Posterior vena cava (tissue), 2 donors: ENCODE measurements at places on chromosomes 3 and 15. TPM values are rescaled to one million over a fixed set of nuclear protein-coding genes. Genes with fewer than 3 reads are reported as not detected.

Gene ACTRT3
- total RNA-seq, result 2.2 TPM

GRCh38 chr3:21722301-21722700, 28.7 kb downstream of the ZNF385D start:
- DNase-seq, result no peak

DNA sequence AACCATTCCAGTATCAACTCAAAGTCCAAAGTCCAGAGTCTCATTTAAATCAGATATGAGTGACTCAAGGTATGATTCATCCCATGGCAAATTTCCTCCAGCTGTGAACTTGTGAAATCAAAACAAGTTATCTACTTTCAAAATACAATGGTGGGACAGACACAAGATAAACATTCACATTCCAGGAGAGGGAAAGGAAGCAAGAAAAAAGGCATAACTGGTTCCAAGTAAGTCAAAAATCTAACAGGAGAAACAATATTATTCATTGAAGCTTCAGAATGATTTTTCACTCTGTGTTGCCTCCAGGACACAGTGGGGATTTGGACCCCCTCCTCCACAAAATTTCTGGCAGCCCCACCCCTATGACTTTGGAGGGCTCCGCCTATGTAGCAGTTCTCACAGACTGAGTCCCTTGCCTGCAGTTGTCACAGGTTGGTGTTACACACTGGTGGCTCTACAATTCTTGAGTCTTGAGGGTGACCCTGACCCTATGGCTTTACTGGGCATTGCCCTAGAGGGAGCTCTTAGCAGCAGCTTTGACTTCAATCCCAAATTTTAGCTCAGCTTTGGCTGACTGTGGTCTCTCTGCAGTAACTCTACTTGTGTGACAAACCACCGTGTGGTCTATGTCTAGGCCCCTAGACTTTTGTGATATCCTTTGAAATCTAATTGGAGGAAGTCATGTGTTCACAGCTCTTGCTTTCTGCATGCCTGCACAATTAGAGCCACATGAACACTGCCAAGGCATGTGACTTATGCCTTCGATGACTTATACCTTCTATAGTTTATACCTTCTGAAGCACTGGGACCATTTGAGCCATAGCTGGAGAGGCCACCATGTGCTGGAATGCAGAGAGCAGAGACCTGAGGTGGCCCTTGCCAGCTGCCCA, 644.2 kb downstream of the GRM7 start:
- DNase-seq, result no peak

GRCh38 chr3:193873426-193874201, 262.3 kb upstream of the HES1 start:
- no peak for DNase-seq

GRCh38 chr3:101973163-101973505, 123.8 kb downstream of the NFKBIZ start:
- no peak for DNase-seq

Gene LRRC31
- total RNA-seq, result not detected

- no peak for DNase-seq
Observed at GRCh38 chr15:59562448-59563186, 49.0 kb upstream of the GCNT3 start.

GRCh38 chr3:140863580-140864009, 78.0 kb upstream of the SLC25A36 start:
- no peak for DNase-seq

Gene SLC51A
- not detected for total RNA-seq

DNA sequence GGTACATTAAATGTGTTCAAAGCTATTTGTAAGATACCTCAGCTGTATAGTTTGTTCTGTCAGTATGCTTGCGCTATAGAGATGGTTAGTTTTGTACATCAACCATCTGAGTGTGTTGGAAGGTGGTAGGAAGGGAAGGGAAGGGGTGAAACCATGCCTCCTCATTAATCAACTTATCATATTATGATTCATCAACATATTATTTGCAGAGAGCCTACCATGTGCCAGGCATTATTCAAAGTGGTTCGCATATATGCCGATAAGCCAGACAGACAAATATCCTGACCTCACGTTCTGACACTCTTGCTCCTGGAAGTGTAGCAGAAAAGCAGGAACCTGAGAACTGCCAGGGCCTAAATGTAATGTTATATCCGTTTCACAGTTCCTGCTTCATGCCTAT, 248.1 kb upstream of the NR2E3 start:
- no peak for DNase-seq

DNA sequence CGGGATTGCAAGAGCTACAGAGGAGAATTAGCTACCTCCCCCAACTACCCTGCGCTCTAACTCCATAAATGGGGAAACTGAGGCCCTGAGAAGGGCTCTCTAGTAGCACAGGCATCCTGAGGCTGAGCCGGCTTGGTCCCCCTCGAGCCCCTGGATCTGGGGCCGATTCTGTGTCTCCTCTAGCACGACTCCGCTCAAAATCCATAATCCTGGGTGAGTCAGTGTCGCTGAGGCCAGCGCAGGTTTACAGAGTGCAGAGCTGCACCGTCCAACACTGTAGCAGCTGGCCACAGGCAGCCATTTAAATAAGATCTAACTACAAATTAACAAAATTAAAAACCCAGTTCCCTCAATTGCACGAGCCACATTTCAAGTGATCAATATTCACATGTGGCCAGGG, 10.8 kb downstream of the GATA2 start:
- no peak for DNase-seq

GRCh38 chr3:170338690-170339340, 18.7 kb upstream of the SKIL start:
- DNase-seq, result no peak

DNA sequence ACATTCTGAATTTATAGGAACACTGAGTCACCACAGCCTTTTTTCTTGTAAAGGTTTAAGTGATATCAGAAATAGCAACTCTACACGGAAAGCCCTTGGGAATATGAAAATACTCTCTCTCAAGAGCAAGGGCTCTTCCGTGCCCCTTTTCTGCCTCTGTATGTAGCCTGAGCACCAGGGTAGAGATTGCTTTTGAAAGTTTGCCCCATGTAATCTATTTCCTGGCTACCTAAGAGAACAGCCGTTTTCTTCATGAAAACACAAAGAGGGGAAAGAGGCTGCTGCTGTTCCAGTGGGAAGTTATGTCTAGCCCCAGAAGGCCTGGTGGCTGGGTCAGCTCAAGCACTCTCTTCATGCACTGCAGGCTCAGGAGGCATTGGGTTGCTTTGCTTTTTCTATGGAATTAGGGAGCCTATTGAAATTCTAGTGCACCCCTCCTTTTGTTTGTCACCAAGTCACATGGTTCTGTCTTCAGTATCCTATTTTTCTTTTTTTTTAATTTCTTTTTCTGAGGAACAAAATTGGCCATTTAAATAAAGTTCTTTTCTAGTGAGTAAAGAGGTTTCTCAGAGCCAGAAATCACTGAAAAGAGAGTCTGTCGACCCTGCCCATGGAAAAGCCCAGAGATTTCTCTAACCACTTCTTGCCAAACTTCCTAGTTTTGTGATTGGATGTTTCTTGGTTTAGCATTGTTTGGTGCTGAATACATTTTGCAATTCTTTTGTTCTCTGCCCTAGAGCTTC, 39.5 kb downstream of the TIGIT start:
- DNase-seq, result no peak

GRCh38 chr3:9682096-9682495, 21.5 kb upstream of the CPNE9 start:
- peak; percentile 26 for DNase-seq

Gene PPARG
- 11.2 TPM for total RNA-seq

- no peak for DNase-seq
Observed at GRCh38 chr3:64053581-64053980, 30.3 kb upstream of the PSMD6 start.

Gene SCAMP2
- total RNA-seq, result 65.1 TPM

DNA sequence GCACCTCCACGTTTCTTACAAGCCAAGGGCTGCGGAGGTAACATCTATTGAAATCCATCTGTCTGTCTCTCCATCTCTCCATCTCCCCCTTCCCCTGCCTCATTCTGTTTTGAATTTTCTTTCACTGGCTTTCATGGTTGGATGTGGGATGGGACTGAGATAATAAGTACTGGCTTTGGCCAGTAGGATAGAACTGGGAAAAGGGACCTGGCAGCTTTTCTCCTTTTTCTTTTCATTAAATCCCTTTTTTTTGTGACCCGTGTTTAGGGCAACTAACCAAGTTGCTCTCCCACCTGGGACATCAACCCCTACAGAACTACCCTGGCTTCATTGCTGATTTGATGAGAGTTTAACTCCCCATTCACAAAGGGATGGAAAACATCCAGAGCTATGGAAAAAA, 66.8 kb upstream of the ADAMTSL3 start:
- DNase-seq, result no peak

DNA sequence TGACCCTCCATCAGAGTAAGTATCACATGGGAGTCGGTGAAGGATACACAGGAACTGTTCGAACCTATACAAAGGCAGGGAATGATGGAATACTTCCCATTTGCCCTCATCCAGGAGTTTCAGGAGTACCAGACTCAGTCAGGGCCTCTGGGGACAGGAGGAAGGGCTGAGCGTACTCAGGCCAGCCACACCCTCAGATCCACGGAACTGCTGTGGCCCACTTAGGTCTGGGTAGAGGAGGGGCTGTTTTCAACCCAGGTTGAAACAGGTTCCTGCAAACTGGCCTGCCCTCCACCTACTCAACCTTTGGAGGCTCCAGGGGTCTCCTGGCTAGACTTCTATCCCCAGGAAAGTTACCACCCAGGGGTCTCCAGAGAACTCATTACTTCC, 6.7 kb upstream of the IGDCC3 start:
- no peak for DNase-seq

- no peak for DNase-seq
Observed at GRCh38 chr15:62844564-62845240, 197.8 kb upstream of the TPM1 start.

Gene UBA3
- 57.9 TPM for total RNA-seq

Gene CFAP100
- total RNA-seq, result not detected

Gene TLR9
- total RNA-seq, result 0.52 TPM

DNA sequence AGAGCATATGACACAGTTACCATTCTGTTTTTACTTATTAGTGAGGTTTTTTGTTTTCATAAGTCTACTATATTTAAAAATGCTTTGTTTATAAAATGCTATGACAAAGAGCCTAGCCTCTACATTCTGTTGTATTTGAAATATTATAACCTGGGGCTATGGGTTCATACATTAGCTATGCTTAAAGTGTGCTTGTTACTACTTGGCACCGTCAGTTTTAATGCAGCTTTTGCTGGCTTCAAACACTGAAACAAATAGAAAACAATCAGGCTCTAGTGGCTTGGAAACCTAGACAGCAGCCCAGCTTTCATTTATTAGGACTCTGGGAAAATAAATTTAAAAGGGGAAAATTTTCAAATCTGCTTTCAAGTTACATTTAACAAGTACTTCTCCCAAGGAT, 635.9 kb downstream of the CADM2 start:
- DNase-seq, result no peak

DNA sequence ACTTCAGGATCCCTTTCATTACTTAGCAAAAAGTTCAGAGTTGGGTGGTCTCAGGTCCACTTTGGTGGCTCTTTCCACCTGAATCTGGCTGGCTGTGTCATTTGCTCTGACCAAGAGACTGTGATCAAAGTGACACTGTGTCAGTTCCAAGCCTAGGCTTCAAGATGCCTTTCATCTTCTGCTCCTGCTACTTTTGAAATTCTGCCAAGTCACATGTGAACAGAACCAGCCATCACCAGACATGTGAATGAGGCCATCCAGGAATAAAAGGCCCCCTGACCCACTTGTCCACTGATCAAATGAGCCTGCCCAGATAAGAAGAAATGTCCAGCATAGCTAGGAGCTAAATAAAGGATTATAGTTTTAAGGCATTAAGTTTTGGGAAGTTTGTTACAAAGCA, 132.2 kb downstream of the OSBPL10 start:
- DNase-seq, result no peak

Gene IL5RA
- total RNA-seq, result 0.46 TPM

Gene SHC4
- total RNA-seq, result 6.2 TPM

DNA sequence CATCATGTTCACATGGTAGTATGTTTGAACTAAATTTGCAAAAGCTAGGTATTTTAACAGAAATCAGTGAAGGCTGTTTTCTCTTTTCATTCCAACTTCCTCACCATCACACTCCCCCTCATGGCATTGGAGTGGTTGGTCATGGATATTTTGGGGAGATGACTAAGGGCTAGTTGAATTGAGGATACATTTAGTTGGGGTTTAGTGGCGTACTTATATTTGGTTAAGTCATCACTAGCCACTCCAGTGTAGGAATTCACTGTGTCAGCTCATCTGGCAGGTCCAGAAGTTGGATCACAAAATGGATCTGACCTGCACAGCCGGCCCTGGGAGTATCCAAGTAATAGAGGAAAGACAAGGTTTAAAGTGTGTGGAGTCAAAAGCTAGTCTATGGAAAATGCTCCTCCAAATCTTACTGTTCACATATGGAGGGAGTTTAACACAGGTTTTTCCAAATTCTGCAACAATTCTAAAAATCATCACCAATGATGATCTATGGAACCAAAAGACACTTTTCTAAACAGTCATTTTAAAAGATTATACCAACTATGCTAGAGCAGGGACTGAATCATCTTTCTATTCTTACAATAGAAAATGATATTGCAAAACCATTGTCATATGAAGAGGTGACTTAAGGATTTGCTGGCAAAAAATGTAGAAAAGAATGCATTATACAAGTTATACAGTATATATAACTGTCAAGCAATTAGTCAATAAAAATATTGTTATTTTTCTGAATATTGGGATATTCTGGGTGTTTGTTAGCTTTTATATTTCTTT, 247.8 kb upstream of the PEX5L start:
- DNase-seq, result no peak

Gene IGSF11
- total RNA-seq, result 0.57 TPM

GRCh38 chr3:55897573-55898224, 410.6 kb upstream of the WNT5A start:
- DNase-seq, result no peak

DNA sequence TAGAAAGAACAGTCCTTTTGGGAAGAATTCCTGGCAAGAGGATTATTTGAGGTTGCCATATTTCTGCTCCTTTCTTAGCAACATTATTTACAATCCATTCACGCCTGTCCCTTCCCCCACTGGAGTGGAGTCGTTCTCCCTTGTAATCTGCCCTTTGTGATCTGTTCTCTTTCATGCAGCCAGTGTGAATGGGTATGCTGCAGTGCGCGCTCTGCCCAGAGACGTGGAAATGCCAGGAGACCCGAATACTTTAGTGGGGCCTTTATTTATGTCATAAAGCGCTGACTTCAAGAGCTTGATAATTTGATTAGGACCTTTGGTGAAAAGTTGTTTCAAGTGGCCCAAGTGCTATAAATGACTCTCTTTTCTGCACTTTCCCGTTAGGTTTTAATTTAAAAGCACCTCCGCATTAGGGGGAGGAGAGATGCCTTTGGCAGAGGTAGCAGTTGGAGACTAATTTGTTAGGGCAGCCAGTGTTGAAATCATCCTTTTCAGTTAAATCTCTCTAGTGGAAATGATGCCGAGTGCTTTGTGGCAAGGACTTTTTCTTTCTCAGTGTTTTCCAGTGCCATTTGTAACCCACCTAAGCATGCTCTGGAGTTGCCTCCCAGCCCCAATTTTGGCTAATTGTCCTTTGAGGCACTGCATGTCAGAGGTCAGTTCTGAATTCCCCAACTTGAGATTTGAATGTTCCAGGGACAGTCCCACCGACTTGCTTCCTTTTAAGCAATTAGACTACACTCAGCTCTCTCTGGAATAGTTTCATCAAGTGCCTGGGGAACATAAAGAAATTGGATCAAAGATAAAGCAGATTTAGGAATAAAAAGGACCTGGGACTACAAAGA, 52.4 kb downstream of the PSMD6 start:
- no peak for DNase-seq

- DNase-seq, result no peak
Observed at GRCh38 chr3:42613462-42613861, 13.0 kb downstream of the NKTR start.

Gene ZNF774
- total RNA-seq, result 4.0 TPM

- peak; percentile 64 for DNase-seq
Observed at GRCh38 chr15:31275331-31276262, 51.0 kb upstream of the KLF13 start.

Gene RTP2
- not detected for total RNA-seq

Gene CKMT1A
- total RNA-seq, result not detected
